Thyroid gland (tissue), 4 donors: ENCODE measurements at places on chromosomes 16 and 17.

- no peak overlapping the region for H3K27ac ChIP-seq
- no peaks in the 10 kb centered on the region for H3K27me3 ChIP-seq
- no peaks in the 10 kb centered on the region for H3K4me1 ChIP-seq
Measured at GRCh38 chr17:54956791-54957190, 11.7 kb downstream of the COX11 start.

DNA sequence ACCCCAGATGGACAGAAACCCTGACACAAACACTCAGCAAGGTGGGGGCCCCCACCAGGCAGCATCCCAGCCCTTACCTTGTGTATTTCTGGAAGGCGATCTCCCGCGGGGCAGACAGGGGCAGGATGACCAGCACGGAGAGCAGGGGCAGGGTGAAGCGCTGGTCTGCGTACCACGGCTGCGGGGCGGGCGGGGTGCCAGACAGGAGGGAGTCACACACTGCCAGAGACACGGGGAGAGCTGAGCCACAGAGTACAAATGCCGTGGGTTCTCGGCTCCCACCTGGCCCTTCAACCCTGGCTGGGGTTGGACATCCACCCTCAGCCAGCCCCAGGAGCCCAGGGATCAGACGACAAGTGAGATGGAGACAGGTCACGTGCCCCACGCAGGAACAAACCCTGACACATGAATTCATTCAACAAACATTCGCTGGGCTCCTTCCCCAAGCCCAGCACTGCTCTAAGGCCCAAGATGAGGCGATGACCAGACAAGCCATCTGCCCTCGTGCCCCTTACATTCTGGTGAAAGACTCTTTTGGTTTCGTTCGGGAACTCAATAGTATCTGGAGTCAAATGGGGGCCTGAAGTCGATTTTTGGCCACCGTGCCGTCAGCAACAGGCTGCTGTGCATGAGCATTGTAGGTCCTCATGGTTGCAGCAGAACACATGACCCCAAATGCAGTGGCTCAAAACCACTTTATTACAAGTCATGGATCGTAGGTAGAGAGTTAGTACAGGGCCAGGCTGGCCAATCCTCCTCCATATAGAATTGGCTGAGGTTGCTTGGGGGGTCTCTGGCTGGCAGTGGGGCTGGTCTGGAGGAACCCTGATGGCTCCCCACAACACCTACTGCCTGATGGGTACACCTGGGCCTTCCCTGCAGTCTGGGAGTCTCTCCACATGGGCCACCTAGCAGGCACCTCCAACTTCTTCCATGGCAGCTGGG is 9.1 kb downstream of the SLC38A8 start:
- DNase-seq, result no peak
- no peaks in the 10 kb centered on the region for H3K27me3 ChIP-seq
- no peaks in the 10 kb centered on the region for H3K36me3 ChIP-seq
- H3K27ac ChIP-seq, result no peak overlapping the region

- H3K27me3 ChIP-seq, result no peaks in the 10 kb centered on the region
- H3K36me3 ChIP-seq, result no peaks in the 10 kb centered on the region
- peak; percentile 20 for DNase-seq
- peak overlapping the region; percentile 95 for H3K4me3 ChIP-seq
- H3K4me1 ChIP-seq, result peaks cover 48% of the 10 kb centered on the region
Measured at GRCh38 chr16:56424791-56425438, 430 bp downstream of the AMFR start.

DNA sequence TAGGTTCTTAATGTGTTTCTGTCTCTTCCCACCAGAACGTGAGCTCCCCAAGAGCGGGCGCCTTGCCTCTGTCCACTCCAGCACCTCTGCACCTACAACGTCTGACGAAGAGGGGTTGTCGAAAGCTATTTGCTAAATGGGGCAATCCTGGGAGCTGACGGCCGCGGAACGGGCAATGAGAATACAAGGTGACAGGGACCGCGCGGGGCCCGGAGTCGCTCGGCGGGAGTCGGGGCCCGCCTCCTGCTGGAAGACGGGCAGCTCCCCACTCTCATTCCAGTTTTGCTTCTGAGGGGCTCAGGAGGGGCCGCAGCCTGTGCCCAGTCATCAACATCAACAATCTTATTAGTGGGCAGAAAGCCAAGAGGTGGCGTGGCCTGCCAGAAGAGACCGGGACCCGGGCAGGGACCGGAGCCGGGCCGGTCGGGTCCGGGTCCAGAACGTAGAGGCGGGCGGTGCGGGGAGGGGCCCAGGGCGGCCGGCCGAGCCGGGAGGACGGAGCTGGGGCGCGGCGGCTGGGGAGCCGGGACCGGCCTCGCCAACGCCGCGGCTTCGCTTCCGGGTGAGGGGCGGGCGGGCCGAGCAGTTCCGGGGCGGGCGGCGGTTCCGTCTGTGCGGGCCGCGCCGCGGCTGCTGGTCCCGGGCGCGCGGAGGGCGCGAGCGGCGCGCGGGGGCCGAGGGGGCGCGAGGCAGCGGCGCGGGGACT is at the start of gene MOSMO:
MOSMO (plus strand) TSS at position 603 of the 706 bp plus-strand sequence. CDS start 191 bp downstream, outside the sequence.
- H3K27ac ChIP-seq, result peak within 1 kb of the TSS; percentile 35
- H3K4me3 ChIP-seq, result peak within 1 kb of the TSS; percentile 96
- no peaks in the 10 kb centered on the region for H3K36me3 ChIP-seq
